Hematopoietic multipotent progenitor cell treated with erythropoietin and hydrocortisone succinate and interleukin-3 and kit ligand, for 6 days (in vitro differentiated cells): ENCODE measurements at places on chromosomes 2 and 18.

DNA sequence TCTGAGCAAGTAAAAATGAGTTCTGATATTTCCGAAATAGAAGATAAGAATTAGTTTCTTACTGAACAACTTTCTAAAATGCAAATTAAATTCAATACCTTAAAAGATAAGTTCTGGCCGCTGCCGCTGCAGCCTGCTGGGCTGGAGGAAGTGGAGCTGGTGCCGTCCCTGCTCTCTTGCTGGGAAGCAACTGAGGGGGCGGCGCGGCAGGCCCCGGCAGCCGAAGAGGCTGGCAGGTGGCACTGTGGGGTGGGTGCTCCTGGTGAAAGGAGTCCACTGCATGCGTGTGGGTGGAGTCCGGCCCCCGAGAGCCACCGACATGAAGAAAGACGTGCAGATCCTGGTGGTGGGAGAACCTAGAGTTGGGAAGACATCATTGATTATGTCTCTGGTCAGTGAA is 89.5 kb upstream of the ZNF519 start:
- DNase-seq, result no peak

GRCh38 chr2:168525020-168525419 is 68.9 kb downstream of the CERS6 start:
- DNase-seq, result no peak

DNA sequence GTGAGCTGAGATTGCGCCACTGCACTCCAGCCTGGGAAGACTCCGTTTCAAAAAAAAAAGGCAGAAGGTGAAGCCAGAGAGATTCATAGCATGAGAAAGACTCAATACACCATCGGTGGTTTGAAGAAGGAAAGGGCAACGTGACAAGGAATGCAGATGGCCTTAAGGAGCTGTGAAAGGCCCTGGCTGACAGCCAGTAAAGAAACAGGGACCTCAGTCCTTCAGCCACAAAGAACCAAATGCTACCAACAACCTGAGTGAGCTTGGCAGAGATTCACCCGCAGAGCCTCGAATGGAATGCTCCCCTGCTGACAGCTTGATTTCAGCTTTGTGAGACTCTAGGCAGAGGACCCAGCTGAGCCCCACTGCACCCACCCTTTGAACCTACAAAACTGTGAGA is 154.9 kb upstream of the NDUFV2 start:
- no peak for DNase-seq

DNA sequence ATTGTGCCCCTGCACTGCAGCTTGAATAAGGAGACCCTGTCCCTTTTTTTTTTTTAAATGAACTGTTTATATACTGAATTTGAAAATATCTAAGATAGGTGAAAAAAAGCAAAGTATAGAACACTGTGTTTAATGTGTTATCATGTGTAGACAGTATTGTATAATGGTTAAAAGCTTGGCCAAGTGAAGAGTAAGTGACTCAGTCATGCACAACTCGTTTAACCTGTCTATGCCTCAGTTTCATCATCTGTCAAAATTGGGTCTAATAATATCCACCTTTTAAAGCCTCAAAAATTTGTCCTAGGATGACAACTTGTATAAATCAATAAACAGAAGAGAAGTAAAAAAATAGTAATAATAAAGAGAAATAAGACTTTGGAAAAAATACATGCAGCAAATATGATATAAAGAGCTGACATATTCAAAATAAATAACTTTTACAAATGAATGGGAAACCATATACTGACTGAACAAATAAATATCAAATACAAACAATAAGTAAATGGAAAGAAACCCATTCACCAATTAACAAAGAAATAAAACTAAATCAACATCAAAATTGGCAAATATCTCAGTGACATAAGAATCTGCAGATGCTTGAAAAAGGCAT is 113.7 kb downstream of the C2orf74 start:
- no peak for DNase-seq

- DNase-seq, result no peak
These were observed 3.6 kb downstream of the SCRN3 start for GRCh38 chr2:174399171-174399570.

DNA sequence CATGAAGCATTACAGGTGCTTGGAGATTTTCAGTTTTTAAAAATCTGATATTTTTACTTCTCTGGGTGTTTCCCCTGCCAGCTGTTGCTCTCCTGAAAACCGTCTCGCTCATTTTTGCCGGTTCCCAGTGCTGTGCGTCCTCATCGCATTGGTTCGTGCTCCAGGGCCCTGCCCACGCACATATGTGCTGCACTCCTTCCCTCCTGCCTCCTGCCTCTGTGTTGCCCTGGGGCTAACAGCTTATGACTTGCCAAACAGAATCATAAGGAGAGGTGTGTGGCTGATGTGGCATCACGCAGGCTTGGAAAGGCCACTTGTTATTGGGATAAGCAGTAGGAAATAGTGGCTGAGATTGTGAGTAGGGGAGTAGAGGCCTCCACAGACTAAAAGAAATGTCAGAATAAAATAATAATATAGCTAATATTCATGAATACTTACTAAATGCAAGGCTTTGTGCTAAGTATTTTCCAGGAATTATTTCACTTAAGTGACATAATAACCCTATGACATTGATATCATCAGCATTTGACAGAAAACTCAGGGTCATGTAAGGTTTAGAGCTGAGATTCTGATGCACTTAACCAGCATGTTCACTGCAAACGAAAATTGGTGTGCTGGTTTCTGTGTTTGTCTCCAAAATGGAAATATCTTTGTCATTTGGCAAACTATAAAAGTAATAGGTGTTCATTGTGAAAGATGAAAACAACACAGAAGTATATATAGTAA is 53.5 kb downstream of the SLC4A1AP start:
- no peak for DNase-seq

GRCh38 chr18:67710639-67711038 is 194.1 kb upstream of the DSEL start:
- peak; percentile 11 for DNase-seq

DNA sequence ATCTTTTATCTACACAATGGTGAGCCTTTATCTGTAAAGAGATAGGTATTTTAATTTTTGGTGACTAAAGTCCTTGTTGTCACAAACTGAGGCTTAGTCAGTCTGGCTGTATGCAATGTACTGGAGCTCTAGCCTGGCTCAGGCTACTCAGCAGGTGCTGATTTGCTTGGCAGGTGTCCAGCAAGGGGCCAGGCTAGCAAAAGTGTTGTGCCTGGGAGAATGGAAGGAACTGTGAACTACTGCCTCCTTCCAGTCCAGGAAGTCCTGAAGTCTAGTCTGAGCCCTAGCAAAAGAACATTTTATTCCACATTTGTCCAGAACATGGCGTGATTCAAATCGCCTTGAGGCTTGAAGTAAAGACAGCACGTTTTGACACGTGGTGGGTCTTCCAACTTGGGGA is 260.5 kb downstream of the CCDC85A start:
- DNase-seq, result no peak

GRCh38 chr18:77815666-77816338 is 566.2 kb downstream of the GALR1 start:
- peak; percentile 37 for DNase-seq

- DNase-seq, result no peak
These were observed 198.2 kb downstream of the ADCYAP1 start for GRCh38 chr18:1102848-1103247.

GRCh38 chr2:67613227-67613626 is 216.1 kb downstream of the ETAA1 start:
- no peak for DNase-seq

GRCh38 chr2:105617631-105618350 is 126.9 kb upstream of the NCK2 start:
- DNase-seq, result no peak

GRCh38 chr2:231965102-231965501 is 3.6 kb downstream of the DIS3L2 start:
- no peak for DNase-seq

DNA sequence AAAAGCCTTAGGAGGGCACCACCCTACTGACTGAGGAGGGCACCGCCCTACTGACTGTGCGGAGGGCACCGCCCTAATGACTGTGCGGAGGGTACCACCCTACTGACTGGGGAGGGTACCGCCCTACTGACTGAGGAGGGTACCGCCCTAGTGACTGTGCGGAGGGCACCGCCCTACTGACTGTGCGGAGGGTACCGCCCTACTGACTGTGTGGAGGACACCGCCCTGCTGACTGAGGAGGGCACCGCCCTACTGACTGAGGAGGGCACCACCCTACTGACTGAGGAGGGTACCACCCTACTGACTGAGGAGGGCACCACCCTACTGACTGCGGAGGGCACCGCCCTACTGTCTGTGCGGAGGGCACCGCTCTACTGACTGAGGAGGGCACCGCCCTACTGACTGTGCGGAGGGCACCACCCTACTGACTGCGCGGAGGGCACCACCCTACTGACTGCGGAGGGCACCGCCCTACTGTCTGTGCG is 150.2 kb upstream of the NFATC1 start:
- DNase-seq, result peak; percentile 74

- DNase-seq, result peak; percentile 61
These were observed 5.3 kb downstream of the SPC25 start for GRCh38 chr2:168884975-168885374.

DNA sequence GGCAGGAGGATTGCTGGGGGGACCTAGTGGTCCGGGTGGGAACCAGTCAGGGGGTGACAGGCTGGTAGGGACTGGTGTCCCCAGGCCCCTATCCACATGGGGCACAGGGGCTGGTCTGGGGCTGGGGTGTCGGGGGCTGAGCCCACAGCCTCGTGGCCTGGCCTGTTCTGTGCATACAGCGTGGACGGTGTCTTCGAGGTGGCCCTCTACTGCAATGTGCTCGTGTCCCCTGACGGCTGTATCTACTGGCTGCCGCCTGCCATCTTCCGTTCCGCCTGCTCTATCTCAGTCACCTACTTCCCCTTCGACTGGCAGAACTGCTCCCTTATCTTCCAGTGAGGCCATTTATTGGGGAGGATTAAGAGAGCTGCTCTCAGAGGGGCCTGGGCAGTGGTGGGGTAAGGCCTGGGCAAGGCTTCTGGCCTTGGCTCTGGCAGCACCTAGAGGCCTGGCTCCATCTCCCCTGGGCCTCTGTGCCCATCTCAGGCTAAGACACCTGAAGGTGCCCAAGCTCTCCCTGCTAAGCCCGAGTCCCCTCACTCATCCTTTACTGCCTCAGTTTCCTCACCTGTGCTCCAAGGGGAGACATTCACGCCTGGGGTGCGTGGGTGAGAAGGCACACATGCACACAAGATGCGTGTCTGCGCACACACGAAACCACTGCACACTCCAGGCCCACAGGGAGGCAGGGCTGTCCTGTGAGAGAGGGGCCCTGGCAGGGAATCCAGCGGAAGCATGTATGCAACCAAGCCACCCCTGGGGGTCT is 1.9 kb downstream of the CHRNG start:
- peak; percentile 78 for DNase-seq

DNA sequence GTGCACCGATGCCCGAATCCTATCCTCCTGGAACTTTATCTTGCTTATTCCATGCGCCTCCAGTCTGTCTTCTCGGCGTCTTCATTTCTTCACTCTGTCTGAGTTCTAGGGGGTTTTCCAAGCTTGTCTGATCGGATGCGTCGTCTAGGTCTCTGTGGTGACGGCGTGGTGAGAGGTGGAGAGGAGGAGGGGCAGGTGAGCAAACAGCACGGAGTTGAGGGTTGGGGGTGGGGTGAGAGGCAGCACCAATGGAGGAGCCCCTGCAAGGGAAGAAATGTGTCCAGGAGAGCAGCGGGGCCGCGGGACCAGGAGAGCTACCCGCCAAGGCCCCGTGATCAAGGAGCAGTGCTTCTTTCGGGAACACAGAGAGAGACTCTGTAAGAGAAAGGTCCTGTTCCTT is 131.3 kb upstream of the TWIST2 start:
- DNase-seq, result no peak

- no peak for DNase-seq
These were observed 314.4 kb upstream of the NT5C1B start for GRCh38 chr2:18903750-18904149.

DNA sequence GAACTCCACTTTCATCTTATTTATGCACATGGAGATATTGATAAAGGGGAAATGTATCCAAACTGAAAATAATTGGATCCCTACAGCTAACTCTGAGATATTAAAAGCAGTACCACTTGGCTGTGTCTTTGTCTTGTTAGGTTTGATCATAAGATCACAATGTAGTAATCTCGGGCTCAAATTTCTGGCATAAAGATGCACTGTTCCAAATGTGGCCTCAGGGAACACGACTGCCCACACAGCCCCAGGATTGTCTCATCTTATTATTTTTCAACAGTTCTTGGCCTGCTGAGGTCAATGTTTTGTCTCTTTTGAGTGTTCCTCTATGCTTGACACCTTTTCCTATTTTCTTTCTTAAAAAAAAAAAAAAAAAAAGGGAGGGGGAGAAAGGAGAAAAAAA is 114.1 kb downstream of the GBX2 start:
- DNase-seq, result no peak

GRCh38 chr2:28868611-28869010 is 1.5 kb downstream of the TRMT61B start:
- DNase-seq, result peak; percentile 7

GRCh38 chr2:205771031-205771430 is 88.7 kb downstream of the NRP2 start:
- DNase-seq, result no peak

DNA sequence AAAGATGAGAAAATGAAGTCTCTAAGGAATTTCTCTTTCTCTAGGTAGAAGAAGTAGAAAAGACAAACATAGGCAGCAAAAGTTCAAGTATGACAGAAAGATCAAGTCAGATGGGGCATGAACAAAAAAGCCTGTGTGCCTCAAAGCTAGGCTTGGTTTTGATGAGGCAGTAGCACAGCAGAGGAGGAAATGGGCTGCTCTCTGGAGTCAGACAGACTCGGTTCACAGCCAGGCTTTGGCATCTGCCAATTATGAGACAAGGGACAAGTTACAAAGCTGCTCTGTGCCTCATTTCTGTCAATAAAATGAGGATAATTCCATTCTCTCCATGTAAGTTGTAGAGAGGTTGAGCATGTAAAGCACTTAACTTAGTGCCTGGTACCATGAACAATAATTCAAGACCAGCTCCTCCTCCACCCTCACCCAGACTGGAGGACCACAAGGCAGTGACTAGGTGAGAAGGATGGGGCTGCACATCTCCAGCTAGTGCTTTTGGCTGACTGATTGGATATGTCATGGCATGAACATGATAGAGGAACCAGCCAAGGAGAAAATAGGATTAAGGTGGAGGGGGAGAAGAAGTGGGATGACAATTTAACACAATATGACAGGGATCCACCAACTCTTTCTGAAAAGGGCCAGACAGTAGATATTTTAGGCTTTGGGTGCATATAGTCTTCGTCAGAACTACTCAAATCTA is 84.6 kb downstream of the TMEM163 start:
- no peak for DNase-seq

DNA sequence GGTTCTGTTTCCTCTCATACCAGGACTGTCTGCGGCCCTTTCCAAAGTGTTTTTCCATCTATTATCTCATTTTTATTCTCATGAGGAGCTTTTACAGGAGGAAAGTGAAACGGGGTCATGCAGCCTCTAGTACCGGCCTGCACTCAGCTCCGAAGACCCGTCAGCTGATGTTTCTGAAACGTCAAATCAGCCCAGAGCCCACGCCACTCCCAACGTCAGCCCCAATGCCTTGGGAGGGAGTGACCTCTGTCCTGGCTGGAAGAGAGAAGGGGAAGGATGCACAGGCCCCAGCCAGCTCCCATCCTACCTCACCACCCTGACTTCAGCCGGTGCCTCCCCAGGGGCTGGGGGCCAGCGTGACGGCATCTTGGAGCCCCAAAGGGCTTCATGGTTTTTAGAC is 58.5 kb downstream of the ADCY3 start:
- no peak for DNase-seq
